Esophagus squamous epithelium (tissue), 5 donors: ENCODE measurements at places on chromosomes 6 and 20.

DNA sequence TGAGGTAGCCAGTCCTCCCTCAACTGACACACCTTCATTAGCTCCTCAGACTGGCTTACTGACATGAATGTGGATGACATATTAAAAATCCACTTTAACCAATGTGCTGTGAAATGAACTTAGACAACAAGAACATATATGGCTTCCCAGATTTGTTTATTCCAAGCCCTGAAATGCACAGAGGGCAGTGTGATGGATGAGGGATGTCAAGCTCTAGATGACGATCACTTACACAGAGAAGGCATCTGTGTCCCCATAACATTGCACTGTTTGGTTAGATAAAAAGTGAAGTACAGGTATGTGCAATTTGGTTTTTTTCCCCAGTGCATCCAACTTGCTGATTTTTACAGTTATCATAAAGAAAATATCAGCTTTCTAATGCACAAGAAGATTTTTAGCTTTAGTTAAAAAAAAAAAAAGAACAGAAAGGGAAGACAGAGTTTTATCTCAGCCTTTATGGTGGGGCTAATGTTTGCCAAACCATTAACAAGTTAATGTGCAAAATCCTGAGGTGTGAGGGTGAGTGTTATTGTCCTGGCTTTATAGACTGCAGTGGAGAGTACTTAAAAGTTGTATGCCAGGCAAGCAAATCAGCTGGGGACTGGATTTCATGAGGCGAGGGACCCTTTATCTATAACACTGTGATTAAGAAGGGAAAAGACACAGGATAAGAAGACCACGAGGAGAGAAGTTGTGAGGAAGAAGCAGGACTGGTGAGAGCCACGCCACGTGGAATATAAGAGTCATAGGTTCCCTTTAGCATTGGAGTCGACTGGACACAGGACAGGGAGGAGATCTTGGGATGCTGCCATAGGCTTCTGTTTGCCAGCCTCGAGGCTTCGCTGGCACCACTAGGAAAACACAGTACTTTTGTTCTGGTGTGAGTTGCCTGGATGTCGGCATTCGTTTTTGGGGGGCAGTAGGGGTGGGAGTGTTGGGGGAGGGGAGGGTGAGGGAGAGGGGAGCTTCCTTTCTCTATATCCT lies 90.0 kb upstream of the BACH2 start:
- DNase-seq: no peak

GRCh38 chr20:14992153-14992552 lies 654.7 kb upstream of the FLRT3 start:
- DNase-seq: no peak

- DNase-seq: no peak
Measured at GRCh38 chr20:25378884-25379733, 11.5 kb downstream of the ABHD12 start.

DNA sequence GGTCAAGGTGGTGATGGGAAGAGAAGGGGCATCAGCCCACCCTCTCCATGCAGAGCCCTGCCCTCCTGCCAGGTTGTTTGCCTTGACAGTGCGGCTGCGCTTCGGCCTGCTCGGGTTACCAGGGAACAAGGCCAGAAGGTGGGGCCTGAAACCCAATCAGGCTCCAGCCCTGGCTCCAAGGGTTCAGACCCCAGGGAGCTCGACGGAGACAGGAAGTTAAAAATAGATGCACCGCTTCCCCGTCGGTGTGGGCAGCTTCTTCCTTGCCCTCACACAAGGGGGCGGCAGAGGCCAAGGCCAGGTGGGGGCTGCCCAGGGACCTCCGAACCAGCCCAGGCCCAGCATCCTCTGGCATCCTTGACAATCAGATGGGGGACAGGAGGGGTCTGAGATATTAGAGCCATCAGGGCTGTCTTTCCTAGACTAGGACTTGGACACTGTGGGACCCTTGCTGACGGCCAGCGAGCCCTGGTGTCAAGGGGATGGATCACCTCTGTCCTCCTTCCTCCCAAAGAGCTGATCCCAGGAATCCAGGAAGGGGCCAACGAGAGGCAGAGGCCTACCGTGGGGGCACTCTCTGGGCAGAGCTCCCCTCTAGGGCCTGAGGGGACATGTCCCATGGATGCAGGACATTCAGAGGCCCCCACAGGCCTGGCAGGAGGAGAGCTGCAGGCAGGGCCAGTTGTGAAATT lies 65.2 kb downstream of the RIPOR3 start:
- no peak for DNase-seq

GRCh38 chr6:122495612-122496011 lies 24.0 kb upstream of the SERINC1 start:
- DNase-seq: no peak

GRCh38 chr6:21710908-21711627 lies 117.5 kb downstream of the SOX4 start:
- no peak for DNase-seq

GRCh38 chr20:56957737-56958553 lies 308.5 kb downstream of the BMP7 start:
- DNase-seq: no peak

DNA sequence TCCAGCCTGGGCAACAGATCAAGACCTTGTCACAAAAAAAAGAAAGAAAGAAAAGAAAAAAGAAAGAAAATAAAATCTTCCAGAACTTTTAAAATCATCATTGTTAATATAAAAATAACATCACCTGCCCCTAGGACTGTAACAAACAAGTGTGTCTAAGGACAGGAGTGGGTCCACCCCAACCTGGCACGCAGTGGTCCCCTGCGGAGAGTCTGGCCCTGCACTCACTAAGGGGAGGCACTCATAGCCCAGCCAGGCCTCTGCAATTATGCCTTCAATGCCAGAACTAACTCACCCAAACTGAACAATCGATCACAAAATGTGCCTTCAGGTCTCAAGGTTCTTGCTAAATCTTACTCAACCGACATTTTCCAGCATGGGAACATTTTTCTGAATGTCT lies 4.8 kb downstream of the GMEB2 start:
- DNase-seq: no peak

- DNase-seq: no peak
Measured at GRCh38 chr20:57810511-57811373, 100.9 kb upstream of the PMEPA1 start.

DNA sequence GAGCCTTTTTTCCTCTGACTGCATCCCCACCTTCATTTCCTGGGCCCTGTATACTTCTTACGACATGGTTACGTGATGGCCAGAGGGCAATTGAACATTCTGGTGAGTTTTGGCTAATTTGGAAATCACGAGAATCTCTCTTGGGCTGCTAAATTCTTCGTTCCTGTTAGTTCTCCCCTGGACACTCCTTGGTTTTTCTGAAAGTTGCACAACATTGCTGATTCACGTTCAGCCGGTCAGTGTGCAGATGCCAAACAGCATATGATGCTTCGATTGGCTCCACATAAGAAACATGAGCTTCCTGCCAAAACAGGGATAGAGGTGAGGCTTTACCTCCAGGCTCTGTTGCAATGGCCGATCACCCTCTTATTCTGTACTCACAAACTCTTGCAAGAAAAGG lies 119.4 kb upstream of the LY86 start:
- no peak for DNase-seq

- no peak for DNase-seq
Measured at GRCh38 chr6:90078513-90079289, 184.4 kb downstream of the GJA10 start.

DNA sequence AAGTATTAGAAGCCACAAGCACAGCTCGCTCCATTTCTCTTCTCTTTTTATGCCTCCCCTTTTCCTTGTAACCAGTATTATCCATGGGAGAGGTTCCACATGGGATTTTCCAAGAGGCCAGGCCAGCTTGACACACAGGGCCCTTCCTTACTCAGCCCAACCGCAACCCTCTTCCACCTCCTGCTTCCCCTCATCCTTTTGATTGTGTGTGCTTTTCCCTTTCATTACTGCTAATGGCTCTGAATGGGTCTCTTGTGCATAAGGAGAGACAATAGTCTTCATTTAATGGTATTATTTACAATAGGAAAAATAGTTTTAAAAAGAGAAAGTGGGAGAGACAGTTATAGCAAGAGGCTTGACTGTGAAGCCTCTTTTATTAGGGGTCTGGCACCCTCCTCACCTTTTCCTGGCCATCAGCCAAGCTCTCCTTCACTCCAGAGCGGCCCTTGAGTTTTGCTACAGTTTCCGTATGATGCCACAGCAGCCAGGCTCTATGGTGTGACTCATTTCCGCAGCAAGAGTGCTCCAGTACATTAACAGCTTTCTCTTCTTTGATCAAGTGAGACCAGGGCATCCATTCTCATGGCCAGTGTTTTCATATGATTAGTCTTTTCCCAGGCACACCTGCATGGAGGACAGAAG lies 579.5 kb downstream of the TFAP2B start:
- no peak for DNase-seq

- DNase-seq: no peak
Measured at GRCh38 chr20:20454367-20454766, 86.5 kb downstream of the INSM1 start.

- DNase-seq: no peak
Measured at GRCh38 chr20:49478754-49479689, 3.4 kb downstream of the KCNB1 start.

DNA sequence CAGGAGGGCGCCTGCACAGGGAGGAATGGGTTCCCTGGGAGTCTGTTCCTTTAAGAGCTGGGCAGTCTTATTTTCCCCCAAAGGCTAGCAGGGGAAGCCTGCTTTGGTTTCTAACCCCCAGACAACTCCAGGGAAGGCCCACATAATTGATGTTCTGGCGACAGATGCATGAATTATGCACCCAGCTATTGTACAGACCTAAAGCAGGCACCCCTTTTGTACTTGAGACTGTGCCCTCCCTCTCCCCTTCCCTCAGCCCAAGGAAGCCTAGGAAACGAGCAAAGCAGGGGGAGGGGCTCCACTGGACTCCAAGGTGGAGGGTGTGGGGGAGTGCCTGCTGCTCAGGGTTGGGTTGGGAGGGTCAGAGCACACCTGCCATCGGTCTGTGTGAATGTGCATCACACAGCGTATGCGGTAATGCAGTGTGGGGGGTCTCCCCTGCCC lies 102.1 kb downstream of the KCNB1 start:
- no peak for DNase-seq

GRCh38 chr6:139711804-139712585 lies 337.5 kb upstream of the CITED2 start:
- DNase-seq: no peak

DNA sequence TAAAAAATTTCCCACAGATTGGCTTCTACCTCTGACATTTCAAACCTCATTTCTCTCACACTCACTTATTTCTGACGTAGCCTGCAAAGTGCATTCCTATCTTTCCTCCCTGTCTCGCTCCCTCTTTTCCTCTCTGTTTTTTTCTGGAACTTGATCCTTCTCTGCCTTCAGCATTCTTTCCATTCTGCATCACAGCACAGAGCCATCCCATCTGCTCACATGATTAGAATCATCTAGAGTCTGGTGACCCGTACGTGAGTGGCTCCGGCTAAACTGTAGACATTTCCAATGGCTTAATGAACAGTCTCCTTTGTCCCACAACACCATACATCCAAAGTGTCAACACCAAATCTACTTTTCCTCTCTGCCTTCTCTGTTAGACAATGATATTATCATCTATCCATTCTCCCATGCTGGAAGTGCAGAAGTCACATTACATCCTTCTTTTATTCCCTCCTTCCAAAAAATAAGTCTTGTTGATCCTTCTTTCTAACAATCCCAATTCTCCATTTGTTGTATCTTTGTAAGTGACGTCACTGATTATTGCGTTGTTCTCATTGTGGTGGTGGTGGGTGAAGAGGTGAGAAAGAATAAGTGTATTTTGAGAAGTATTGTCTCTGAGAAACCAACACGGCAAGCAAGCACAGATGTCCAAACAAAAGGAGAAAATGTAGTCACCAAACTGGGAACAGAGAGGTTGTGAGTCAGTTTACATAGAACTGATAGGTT lies 41.6 kb downstream of the OPRM1 start:
- no peak for DNase-seq

GRCh38 chr20:61306937-61307475 lies 54.9 kb downstream of the CDH4 start:
- DNase-seq: no peak

DNA sequence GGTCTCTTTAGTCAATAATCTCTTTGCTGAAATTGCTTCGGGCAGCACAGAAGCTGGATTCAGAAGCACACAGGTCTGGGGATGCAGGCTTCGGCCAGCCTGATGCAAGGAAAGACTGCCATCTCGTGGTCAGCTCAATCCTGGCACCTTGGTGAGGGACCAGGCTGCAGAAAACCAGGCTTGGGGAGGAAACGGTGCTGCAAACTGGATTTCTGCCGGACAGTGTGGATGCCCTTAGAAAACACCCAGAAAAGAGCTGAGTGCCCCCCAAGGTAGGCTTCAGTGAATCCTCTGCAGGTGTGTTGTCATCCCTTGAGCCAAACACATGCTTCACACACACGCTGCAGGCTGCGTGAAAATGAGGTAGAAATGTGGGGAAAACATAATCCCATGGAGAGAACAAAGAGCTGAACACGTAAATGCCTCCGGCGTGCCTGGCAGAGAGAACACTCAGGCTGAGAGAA lies 89.8 kb upstream of the PAX1 start:
- no peak for DNase-seq

GRCh38 chr6:52893221-52893620 lies 16.3 kb downstream of the GSTA3 start:
- DNase-seq: no peak

DNA sequence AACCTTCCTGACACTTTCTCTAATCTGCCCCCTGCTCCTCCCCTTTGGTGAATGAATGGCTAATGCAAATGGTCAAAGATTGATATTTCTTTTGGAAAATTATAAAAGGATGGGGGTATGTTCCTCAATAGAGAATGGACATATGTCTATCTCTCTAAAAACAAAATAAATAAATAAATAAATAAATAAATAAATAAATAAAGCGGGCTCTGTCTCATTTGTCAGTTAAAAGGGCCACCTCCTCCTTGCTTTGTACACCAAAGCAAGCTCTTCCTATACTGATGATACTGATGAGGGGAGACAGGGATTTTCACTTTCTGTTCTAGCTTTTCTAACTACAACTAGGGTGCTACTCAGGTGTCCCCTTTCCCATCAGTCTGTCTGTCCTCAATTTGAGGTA lies 135.5 kb upstream of the SPACA1 start:
- DNase-seq: no peak

GRCh38 chr20:20272686-20273085 lies 95.2 kb upstream of the INSM1 start:
- no peak for DNase-seq

GRCh38 chr6:94269256-94269655 lies 849.9 kb upstream of the EPHA7 start:
- DNase-seq: no peak

DNA sequence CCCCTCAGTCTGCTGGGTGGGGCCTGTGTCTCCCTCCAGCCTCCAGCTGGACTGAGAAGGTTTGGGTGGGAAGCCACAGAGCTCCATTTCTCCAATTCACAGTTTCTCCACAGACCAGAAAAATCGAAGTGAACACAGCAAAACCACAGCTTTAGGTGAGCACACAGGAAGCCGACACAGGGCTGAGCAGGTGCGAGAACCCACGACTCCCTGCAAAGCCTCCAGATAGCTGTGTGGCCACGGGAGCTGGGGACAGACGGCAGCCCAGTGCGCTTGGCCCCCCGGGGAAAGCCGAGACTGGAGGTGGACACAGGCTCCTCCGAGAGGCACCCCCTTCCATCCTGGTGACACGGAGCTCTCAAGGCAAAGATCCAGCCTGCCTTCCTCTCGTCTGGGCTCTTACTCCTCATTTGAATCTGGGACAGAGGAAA lies 29.0 kb upstream of the MPC1 start:
- no peak for DNase-seq

- DNase-seq: no peak
Measured at GRCh38 chr20:2398449-2398848, 17.7 kb downstream of the TGM6 start.

GRCh38 chr6:28124971-28125353 lies 553 bp downstream of the ZSCAN16 start:
- DNase-seq: no peak
